ENCODE measurements at places on chromosomes 3 and 15. TPM values are rescaled to one million over a fixed set of nuclear protein-coding genes. Genes with fewer than 3 reads are reported as not detected.

Gene GCNT3
- 32.7 TPM for total RNA-seq

Gene TMEM108
- 4.8 TPM for total RNA-seq

Gene KCNMB3
- 2.0 TPM for total RNA-seq

Gene SEMA3B
- total RNA-seq = 34.8 TPM

DNA sequence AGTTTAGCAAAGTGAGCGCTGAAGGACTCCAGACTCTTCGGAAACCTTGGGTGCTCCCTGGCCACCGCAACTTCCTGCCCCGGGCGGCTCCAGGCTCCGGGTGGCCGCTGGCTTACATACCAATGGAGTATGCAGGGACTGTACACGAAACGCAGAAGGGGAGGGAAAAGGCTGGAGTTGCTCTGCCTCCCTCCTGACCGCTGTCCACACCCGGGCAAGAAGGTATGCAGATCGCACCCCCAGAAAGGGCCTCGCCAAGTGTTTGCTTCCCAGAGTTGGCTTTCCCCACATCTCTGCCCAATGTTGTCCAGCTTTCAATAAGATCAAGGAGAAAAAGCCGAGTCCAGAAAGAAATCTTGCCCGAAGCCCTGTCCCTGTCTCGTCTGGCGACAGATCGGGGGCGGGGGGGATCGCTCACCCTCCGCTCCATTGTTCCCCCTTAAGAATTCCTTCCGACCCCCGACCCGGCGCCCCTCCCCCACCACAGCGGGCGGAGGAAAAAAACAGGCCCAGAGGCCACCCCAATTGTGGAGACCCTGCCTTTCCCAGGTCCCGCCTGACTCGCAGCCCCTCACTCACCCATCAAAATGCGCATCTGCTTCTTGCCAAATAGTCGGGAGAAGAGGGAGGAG is 533 bp downstream of the ARF4 start:
- H3K36me3 ChIP-seq = peaks cover 27% of the 10 kb centered on the region
- peaks cover 33% of the 10 kb centered on the region for H3K4me1 ChIP-seq
- H3K27ac ChIP-seq = peak overlapping the region; percentile 99
- DNase-seq = peak; percentile 76
- peak overlapping the region; percentile 98 for H3K4me3 ChIP-seq

DNA sequence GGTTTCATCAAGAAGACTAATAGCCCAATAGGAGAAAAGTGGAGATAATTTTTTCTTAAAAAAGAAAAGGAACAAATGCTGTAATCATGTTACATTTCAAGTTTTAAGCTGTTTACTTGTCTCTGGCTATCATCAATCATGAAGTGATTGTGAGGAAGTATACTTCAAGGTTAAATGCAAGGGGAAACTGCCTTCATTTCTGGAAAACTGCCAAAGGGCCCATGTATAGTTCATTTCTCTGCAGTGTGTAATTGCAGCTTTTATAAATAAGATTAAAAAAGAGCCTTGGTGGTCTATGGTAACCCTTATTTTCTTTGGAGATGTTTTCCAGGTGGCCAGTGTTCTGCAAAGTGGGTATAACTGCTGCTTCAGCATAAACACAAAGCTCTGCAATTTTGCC is 101.9 kb downstream of the GRM7 start:
- H3K27me3 ChIP-seq = no peaks in the 10 kb centered on the region
- H3K4me3 ChIP-seq = peak overlapping the region; percentile 8
- DNase-seq = no peak
- no peak overlapping the region for H3K27ac ChIP-seq

DNA sequence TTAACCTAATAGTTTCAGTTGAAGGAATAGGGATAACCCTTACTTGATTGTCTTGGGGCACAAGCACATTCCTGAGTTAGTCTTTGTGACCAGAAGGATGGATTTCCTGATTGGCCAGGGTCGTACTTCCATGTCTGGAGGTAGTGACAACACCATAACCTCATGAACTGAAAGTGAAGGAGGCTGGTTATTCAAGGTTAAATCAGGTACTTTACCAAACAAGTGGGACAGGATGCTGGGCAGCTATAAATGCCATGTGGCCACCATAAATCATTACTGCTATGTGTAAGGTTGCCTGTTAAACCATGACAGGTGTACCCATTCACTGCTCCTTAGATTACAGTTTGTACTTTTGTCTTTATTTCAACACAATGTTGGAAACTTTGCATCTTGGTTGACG is 128.3 kb upstream of the SAMMSON start:
- no peak overlapping the region for H3K27ac ChIP-seq
- H3K27me3 ChIP-seq = no peaks in the 10 kb centered on the region
- H3K4me3 ChIP-seq = no peak overlapping the region
- DNase-seq = no peak

GRCh38 chr3:58899159-58899952 is 150.5 kb downstream of the CFAP20DC start:
- peaks cover 12% of the 10 kb centered on the region for H3K4me1 ChIP-seq
- H3K4me3 ChIP-seq = no peak overlapping the region
- H3K36me3 ChIP-seq = no peaks in the 10 kb centered on the region
- H3K27ac ChIP-seq = no peak overlapping the region
- DNase-seq = no peak

DNA sequence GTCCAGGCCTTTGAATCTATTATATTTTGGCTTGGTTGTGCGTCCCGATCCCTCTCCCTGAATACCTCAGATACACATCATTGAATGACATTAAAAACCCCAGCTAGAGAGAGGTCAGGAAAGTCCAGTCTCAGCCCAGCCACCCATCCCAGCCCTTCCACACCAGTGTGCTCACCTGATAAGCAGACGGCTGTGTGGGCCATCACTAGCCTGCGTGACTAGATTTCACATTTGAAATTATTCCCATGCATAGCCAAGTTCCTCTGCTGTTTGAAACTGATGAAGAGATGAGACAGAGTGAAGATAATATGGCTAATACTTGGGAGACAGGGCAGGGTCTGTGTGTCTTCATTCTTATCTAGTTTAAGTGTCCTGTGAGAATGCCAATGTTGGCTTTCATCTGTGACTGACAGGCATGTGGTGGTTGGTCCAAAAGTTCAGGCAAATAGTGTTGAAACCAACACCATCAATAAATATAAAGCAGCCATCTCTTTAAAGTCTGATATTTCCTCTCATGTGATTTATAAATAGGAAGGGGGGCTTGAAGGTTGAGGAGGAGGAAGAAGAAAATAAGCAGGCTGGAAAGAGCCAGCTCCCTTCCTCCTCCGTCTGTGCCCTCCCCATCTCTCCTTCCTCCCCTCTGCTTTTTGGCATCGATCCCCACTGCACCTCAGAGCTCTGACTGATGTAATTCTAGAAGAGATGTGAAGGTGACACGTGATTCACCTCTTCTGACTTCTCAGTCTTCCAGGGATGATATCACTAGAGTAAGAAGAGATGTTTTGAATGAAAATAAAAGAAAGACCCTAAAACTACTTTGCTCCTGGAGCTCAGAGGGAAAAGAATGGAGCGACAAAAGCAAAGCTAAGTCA is 5.1 kb downstream of the FAM43A start:
- DNase-seq = no peak
- H3K4me3 ChIP-seq = peak overlapping the region; percentile 18
- H3K4me1 ChIP-seq = peaks cover 38% of the 10 kb centered on the region
- peak overlapping the region; percentile 29 for H3K27ac ChIP-seq
- H3K27me3 ChIP-seq = peaks cover 35% of the 10 kb centered on the region
- H3K36me3 ChIP-seq = no peaks in the 10 kb centered on the region

GRCh38 chr3:149009732-149010131 is 18.4 kb downstream of the GYG1 start:
- no peak for DNase-seq
- peaks cover 23% of the 10 kb centered on the region for H3K36me3 ChIP-seq
- H3K27ac ChIP-seq = no peak overlapping the region

Measured in type B pancreatic cell (in vitro differentiated cells).